ENCODE measurements at places on chromosomes 1 and 21.

- peak; percentile 18 for DNase-seq
Observed at GRCh38 chr1:99758073-99758511, 8.3 kb downstream of the FRRS1 start.

DNA sequence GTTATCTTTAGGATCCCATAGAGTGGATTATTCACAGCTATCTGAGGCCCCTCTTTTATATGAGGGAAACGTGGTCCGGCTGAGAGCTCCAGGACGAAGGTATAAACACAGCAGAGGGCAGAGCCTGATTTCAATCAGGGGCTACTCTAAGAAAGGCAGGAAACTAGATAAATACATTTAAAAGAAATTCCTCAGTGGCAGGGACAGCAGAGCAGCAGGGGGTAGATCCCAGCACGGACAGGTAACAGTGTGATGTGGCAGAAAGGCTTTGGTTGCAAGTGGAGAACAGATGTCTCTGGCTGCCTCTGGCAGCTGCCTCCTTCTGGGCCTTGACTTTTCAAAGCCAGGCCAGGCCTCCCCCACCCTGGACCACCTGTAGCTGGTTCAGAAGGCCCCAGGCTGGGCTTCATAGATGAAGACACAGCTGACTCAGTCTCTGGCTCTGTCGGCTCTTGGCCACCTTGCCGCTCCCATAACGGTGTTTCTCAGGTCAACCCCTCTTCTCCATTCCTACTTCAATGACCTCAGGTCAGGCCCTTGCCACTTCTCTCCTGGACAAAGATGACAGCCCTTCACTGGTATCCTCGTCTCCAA lies 43.8 kb downstream of the FAM78B start:
- DNase-seq, result no peak

DNA sequence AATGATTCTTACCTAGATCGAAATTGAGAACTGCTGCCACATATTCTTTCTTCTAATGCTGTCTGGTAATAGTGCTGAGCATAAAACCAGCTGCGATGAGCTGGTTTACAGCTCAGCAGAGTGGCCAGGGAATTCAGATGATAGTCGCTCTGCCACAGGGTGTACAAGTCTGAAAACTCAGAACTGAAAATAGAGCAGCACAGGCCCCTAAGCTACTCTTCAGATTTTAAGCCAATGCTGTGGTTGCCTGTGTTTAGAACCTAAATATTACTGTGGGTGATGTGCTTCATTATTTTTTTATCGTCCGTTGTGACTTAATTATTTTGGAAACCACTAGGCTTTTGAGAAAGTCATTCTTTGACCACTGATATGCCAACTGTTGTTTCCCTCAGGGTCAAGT lies 152.0 kb downstream of the ADGRL4 start:
- DNase-seq, result no peak

GRCh38 chr1:178275049-178275448 lies 181.1 kb downstream of the RASAL2 start:
- DNase-seq, result no peak

- DNase-seq, result peak; percentile 37
Observed at GRCh38 chr21:32653326-32653901, 41.2 kb upstream of the CFAP298 start.

GRCh38 chr21:32035617-32036016 lies 162.8 kb downstream of the HUNK start:
- no peak for DNase-seq

GRCh38 chr1:12420171-12420570 lies 190.3 kb downstream of the VPS13D start:
- DNase-seq, result no peak

DNA sequence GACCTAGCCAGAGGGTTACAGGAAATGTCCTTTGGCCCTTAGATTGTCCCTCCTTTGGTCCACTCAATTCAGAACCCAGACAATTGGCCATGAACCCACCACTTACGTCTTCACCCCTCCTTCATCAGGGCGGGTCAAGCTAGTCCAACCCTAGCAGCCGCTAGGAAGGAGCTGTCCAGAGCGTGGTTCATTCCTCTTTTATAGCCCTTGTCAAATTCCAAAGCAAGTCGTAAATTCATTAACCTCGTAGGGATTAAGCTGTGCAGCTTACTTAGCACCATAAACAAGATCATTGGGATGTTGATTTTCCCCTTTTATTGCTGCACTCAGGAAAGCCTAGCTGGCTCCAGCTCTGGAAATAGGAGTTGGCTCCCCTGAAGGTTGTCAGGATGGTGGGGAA lies 90.1 kb downstream of the TMEM53 start:
- no peak for DNase-seq

DNA sequence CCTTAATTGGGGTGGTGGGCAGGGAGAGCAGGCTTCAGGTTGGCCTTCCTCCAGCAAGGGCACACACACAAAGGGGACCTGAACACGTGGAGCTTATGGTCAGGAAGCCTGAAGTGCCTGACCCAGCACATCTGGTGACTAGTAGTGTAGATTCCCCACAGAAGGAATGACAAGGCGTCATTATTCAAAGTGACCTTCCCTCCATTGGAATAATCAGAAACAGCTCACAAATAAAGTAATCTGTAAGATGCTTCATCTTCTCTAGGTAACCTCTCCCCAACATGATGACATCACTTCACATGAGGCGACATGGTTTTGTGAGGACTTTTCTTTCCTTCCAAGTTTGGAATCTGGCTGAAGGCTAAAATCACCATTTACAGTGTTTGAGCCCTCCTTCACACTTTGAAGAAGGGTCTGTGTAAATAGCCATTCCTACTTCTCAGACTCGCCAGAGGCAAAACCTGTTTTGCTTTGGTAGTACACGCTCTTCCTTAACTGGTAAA lies 32.8 kb upstream of the ERG start:
- no peak for DNase-seq

GRCh38 chr1:106755682-106756406 lies 300.6 kb upstream of the PRMT6 start:
- DNase-seq, result no peak

DNA sequence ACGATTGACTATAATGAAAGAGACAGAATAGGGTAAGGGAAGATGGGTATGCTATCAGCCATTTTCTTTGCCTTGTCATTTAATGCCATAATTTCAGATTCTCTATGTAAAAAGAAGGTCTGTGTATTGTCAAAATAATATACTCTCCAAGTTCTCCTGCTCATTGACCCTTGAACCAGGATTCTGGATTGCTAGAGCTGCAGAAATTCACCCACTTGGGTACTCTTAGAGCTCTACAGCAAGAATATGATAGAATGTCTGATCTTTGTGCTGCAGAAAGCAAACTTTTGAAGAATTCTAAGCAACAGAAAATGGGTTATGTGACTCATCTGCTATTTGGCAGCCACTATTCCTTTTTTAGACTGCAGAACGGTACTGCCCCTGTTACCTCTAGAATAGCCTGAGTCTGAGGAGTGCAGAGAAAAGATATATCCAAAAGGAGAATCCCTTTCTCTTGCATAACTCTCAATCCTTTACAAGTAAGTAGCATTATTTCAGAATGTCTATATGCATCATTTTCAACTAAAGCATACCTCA lies 78.2 kb upstream of the TENT5C start:
- no peak for DNase-seq

DNA sequence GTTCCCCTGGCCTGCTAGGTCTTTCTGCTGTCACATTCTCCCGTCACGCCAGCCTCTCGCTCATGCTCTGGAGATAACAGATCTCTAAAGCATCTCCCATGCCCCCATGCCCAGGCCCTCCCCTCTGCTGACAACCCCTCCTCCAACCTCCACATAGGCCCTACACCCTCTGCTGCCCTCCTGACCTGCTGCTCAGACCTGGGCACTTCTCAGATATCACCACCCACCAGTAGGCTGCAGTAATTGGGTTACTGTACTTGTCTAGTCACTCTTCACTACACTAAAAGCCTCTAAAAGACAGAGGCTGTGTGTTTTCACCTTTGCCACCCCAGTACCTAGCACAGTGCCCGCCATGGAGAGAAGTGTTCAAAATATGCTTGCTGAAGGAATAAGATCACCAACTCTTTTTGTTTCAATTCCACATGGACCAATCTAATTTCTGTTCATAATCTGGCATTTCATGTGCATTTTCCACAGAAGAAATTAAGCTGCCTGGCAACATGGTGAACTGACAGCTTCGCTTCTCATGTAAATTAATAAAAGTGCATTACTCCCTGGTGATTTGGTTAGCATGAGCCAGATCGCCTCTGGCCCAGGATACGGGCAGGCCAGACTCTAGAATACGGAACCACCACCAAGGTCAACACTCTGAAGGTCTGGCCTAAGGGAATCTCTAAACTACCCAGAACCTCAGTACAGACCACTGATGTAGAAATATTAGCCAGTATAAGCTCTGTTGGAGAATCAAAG lies 20.7 kb downstream of the LBR start:
- no peak for DNase-seq

DNA sequence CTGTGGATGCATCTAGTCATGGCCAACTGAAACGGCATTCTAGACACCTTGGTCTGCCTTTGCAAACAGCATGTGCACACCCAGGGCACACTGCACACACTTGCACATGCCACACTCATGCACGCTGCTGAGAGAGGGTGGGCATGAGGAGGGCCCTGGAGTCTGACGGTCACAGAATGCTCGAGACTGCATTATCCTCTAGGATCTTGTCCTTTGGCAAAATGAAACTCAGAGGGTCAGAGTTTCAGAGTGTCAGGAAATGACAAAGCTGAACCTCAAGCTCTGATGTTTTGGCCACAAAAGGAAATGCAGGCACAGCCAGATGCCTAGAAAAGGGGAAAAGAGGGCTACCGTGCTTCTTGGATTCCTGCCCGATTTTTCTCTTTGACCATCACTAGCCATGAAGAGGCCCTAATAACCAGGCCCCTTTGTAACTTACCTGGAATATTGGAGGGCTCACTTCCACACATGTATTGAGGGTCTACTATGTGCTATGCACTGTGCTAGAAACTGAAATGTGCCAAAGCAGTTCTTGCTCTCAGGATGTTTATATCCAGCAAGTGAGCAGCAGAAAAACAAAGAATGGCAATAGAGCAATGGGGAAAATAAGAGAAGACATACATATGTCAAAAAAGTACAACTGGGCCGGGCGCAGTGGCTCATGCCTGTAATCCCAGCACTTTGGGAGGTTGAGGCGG lies 65.4 kb downstream of the TOMM20 start:
- peak; percentile 43 for DNase-seq

- no peak for DNase-seq
Observed at GRCh38 chr1:174761901-174762585, 237.7 kb upstream of the CACYBP start.

GRCh38 chr1:194298007-194298598 lies 1111.7 kb upstream of the B3GALT2 start:
- DNase-seq, result peak; percentile 10

GRCh38 chr1:64750875-64751274 lies 6.0 kb downstream of the RAVER2 start:
- no peak for DNase-seq

GRCh38 chr1:6044481-6045109 lies 1.1 kb upstream of the KCNAB2 start:
- no peak for DNase-seq

- DNase-seq, result peak; percentile 65
Observed at GRCh38 chr1:207828485-207829158, 76.8 kb downstream of the CD46 start.

DNA sequence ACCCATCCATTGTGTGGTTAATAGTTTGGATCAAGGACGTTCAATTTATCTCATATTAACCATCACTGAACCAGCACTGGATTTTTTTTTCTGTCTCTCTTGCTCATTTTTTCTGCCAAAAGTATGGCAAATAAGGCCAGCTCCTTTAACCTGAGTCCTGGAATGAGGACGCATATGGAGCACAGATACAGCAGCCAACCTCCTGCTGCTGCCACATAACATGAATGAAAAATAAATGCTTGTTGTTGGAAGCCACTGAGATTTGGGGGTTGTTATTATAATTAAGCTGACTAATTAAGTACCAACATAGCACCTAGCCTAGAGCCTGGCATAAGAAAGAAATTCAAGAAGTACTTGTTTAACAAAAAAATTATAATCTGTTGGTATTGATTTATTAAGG lies 335.3 kb upstream of the DUSP10 start:
- no peak for DNase-seq

DNA sequence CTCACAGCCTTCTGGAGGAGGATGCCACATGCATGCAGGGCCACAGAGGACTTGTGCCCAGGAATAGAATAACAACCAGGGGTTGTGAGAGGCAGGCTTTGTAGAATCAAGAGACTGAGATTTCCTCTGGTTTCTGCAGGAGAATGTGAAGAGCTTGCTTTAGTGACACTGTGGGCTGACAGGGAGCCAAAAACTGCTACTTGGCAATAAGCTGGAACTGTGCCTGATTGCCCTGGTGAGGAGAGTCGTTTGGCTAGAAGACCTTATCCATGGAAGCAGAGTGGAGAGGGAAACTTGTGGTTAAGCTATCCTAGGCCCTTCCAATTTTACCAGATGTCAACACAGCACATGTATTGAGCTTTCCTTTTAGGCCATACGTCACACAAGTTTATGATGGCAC lies 902.1 kb downstream of the MRPL39 start:
- no peak for DNase-seq

GRCh38 chr1:38917337-38917736 lies 24.3 kb downstream of the RHBDL2 start:
- no peak for DNase-seq

- no peak for DNase-seq
Observed at GRCh38 chr1:107105914-107106313, 34.9 kb upstream of the NTNG1 start.

DNA sequence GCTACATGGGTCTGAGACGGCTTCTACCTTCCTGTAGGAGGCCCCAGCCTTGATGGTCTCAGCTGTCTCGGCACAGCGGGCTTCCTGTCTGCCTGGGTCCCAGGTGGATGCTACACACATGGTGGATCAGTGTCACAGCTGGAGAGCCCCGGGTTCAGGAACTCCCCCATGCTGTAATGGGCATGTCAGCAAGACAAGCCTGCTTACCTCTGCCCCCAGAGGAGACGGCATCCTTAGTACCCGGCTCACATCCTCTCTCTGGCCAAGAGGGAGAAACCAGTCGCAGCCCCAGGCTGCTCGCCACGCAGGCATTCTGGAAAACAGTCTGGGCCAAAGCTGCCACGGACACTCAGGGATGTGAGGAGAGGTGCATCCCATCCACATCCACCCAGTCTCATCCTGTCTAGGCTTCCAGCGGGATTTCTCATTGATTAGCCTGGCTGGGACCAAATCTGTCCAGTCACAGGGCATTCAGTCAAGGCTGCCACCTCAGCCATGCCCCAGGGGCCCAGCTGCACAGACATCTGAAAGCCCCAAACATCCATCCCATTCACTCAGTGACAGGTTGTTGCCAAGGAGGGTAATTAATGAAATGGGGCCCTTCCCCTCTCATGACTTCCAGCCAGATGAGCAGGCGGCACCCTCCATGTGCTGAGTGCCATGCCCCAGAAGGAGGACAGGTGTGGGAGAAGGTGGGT lies 10.5 kb downstream of the SNAP47 start:
- DNase-seq, result no peak

GRCh38 chr1:236753516-236753915 lies 41.6 kb upstream of the MTR start:
- peak; percentile 10 for DNase-seq

DNA sequence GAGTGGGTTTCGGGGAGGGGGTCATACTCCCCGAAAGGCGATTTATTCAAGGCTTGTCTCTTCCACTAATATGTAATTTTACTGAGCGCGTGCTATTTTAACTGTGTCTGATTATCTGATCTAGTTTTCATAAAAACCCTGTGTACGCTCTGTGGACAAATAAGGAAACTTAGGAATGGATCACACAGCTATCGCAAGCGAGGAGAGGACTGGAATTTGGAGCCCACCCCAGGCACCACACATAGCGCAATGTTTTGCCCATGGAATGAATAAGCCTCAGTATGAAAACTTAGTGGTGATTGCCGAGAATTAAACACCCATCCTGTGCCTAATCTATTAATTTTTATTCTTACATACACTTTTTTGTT lies 9.8 kb upstream of the RAB42 start:
- peak; percentile 16 for DNase-seq

Measured in activated CD4-positive, alpha-beta T cell treated with anti-CD3 and anti-CD28 coated beads, Interleukin-2, amount 50 U/mL, for 16 hours (primary cell).